ENCODE measurements at places on chromosomes 3 and 15.

GRCh38 chr15:88604381-88605188, 16.6 kb upstream of the AEN start:
- DNase-seq = no peak

- no peak for DNase-seq
Observed at GRCh38 chr3:59017617-59017984, 32.2 kb downstream of the CFAP20DC start.

GRCh38 chr3:178421069-178421468, 115.2 kb upstream of the KCNMB2 start:
- DNase-seq = no peak

- no peak for DNase-seq
Observed at GRCh38 chr15:64222573-64223366, 59.9 kb upstream of the PPIB start.

GRCh38 chr3:120689395-120689794, 7.4 kb upstream of the HGD start:
- no peak for DNase-seq

DNA sequence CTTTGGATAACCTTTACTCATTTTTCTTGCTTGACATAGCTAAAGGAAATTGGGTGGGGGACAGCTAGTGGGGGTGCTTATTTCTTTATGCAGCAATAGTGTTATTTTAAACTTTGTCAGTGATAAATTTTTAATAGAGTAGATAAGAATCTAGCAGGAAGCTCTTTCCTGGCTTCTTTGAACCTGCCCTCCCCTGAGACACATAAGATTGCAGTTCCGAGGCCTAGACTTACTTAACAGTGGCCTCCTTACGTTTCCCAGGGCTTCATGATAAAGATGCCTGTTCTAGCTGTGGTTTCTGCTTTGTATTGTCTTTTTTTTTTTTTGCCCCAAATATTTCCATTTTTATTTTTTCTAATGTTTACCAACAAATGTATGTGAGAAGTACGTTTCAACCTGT, 170.1 kb downstream of the VPS8 start:
- DNase-seq = no peak

GRCh38 chr3:194935061-194935460, 249.4 kb downstream of the FAM43A start:
- no peak for DNase-seq
